ENCODE measurements at places on chromosomes 6 and 20.

DNA sequence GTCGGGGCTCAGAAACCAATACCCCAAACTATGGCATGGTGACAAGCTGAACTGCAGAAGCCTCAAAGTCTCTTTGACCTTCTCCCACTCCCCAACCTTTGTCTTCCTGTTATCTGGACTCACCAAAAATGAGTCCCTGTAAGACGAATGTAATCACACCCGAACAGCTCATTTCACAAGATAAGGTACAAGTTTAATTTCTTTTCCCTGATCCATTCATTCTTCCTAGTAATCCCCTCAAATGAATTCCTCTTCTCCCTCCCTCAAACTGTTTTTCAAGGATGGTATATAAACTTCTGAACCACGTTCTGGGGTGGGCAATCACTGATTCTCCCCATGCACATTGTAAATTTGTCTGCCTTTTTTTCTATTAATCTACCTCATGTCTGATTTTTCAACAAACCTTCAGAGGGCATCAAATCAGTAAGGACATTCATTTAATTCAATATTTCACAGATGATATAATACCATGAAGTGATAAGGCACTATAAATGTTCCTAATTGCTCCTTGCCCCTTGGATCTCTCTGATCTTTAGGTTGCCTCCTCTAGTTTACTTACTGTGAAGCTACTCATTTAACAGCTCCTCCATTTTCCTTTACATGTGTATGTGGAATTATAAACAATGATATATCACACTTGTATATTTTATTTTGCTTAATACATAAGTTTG, 77.2 kb downstream of the OR2B2 start:
- DNase-seq, result no peak

- DNase-seq, result no peak
Measured at GRCh38 chr6:23446469-23446967, 679.5 kb upstream of the NRSN1 start.

DNA sequence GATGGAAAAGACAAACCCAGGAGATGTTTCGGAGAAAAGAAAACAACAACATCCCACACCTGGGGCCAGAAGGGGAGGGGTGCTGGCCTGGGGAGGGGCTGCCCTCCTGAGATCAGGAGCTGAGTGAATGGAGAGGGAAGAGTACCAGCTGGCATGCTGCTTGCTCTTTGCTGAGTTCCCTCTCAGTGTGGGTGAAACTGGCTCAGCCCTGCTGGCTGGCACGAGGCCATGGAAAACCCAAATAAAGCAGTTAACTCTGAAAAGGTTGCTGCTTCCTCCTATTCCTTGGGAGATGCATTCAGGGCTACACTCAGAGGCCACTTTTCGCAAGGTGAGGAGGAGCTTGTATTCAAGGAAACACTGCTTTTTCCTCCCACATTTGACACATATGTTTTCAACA, 8.0 kb upstream of the KCNK16 start:
- no peak for DNase-seq

DNA sequence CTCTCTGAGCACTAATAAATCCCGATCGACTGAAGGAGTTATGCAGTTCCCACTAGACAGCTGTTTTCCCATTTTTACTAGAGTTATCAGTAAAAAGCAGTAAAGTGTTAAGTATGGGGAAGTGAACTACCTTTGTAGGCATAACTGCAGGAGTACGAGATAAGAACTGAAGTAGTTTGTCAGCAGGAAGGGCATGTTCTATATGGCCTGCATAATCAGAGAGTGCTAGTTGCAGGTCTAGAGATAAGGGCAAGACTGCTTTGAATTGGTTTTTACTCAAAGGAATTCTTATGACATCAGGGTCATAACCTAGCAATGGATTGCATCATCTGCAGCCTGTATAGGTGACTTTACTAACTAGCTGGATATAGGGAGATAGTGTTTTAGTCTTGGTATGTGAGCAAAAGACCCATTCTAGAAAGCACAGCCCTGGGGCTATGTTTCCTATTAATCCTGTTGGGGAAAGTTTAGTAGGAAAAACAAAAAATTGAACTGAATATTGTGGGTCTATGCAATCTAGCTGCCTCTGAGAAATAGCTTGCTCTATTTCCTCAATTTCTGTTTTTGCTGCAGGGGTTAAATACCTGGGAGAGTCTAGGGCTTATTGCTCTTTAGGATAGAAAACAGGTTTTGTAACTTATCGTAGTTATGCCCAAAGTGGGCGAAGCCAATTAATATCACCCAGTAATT, 22.6 kb upstream of the CRISP1 start:
- DNase-seq, result no peak

GRCh38 chr6:137403443-137403842, 90.8 kb downstream of the OLIG3 start:
- DNase-seq, result no peak
